ENCODE measurements at places on chromosomes 1 and 21.

- no peak for DNase-seq
Observed at GRCh38 chr1:108537976-108538375, 21.9 kb upstream of the EEIG2 start.

DNA sequence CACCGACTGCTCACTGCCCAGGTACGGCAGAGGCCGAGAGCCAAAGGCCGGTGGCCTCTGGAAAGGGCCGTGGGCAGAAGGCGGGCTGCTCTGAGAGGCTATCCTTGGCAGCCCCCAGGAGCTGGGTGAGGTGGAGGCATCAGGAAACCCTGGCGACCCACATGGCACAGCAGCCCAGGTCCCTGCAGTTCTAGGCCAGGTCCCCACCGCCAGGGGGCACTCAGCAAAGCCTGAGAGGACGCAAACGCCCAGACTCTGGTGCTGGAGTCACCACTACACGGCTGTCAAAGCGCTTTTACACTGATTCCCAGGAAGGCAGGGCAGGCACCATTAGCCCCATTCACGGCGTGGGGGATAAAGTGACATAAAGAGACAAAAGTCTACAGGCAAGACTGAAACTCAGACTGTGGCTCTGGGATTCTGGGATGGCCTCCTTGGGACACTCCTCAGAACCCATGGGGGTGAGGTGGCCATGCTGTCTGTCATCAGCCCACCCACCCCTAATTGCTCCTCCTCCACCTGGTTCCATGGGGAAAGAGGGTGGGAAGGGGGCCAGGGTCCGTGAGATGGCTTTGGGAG lies 4.9 kb downstream of the PLEKHG5 start:
- peak; percentile 81 for DNase-seq

DNA sequence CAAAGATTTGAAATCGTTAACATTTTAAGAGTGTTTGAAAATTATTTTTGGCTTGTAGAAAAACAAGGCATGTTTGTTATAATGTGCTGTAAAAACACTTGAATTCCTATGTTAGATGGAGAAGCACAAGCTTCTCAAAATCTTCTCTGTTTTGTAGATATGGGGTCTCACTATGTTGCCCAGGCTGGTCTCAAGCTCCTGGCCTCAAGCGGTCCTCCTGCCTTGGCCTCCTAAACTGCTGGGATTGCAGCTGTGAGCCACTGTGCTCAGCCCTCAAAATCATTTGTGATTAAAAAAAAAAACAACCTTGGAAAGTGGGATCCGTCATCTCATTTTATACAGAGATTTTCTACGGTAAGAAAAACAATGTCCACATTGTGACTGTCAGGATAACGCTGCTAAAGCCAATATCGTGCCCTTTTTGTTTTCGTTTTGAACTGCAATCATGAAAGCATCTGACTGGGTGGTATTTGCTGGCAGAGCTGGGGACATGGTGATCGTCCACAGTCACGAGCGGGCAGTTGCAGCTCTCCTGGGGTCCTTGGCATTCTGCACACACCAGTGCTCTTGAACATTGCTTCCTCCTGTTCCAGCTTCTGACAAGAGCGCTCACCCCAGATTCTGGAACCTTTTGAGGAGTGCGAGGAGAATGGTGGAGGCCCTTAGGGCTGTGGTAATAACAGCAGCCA lies 112.5 kb downstream of the PGBD5 start:
- DNase-seq = no peak

- DNase-seq = no peak
Observed at GRCh38 chr1:39427912-39428311, 63.5 kb upstream of the BMP8A start.

All from NCI-H1105 treated with DMSO at 0.1 percent for 48 hours (cell line).